ENCODE measurements at places on chromosomes 16 and 17. TPM values are rescaled to one million over a fixed set of nuclear protein-coding genes. Genes with fewer than 3 reads are reported as not detected.

DNA sequence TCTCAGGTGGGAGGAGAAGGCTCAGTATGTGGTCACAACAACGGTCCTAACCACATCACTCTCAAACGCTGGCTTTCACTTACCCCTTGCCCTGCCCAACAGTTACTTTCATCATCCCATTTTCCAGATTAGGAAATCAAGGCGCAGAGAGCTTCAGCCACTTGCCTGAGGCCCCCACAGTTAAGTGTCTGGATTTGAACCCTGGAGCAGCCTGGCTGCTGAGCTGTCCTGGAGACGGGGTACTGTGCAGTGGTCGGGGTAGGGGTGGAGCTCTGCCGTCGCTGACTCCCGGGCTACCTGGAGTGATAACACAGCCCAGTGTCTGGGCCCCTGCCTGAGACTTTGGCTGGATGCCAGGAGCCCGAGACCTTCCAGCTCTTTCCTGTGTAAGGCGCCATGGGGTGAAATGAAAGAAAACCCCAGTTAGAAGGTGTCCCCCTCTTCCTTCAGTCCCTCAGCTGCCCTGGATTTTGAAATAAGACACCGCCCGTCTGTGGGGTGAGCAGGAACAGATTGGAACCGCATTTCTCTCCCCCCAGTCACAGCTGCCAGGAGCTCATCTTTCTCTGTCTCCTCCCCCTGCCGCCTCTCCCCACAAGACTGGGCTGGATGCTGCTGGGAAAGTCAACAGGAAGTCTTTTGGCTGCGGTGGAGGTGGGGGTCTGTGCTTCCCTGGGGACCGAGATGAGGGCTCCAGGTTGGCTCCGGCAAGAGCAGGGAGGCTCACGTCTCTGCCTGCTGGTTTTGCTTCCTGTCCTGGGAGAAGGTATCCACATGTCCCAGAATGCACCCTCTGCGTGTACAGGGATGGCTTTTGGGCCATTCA lies 280.2 kb downstream of the SEC14L1 start:
- peak; percentile 50 for DNase-seq

DNA sequence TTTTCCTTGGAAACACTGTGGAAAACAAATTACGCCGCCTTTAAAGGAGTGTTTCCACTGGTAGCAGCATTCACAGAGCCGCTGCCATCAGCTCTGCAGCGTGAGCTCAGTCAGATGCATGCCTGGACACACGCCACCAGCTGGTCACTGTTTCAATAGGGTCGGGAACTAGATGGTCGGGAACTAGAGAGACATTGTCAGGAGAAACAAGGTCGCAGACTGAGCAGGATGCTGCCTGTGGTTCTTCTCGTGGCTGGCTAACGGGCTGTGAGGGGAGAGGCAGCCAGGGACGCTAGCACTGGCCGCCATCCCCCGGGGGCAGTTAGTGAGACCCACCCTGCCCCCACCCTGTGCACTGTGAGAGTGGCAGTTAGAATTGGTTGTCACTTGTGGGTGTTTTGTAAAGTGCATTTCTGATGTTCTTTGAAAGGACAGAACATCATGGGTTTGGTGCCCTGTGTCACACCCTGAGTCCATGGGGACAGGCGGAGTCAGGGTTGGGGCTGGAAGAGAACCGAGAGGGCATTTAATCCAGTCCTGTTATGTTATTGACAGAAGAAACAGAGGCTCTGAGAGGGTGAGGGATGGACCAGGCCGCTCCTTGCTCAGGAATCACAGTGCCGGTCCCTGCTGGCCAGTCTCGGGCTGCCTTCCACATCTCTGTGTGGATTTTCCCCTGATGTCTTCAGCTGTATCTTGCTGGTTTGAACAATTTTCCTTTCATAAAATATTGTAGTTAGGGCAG lies 86.3 kb downstream of the SPECC1 start:
- DNase-seq = no peak

GRCh38 chr16:70661918-70662641 lies 15.7 kb downstream of the IL34 start:
- DNase-seq = no peak

- no peak for DNase-seq
These were observed 609.4 kb upstream of the CDH5 start for GRCh38 chr16:65757064-65757463.

GRCh38 chr16:77962689-77963088 lies 59.7 kb upstream of the CLEC3A start:
- no peak for DNase-seq

DNA sequence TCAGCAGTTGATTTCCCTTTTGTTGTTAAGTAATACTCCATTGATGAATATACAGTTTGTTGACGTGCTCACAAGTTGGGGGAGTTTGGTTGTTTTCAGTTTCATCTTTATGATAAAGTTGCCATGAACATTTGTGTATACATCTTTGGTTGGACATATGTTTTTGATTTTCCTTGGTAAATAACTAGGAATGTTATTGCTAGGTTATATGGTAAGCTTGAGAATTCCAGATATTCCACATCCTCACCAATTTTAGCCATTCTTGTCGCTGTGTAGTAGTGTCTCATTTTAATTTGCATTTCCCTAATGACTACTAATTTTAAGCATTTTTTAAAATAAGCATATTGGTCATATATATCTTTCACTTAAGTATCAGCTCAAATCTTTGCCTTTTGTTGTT lies 55.0 kb upstream of the RASL10B start:
- DNase-seq = no peak

GRCh38 chr17:16273499-16273898 lies 56.5 kb downstream of the PIGL start:
- no peak for DNase-seq

- DNase-seq = no peak
These were observed 22.4 kb downstream of the CMC2 start for GRCh38 chr16:80984124-80984892.

GRCh38 chr17:4944163-4944553 lies 4.1 kb downstream of the RNF167 start:
- DNase-seq = peak; percentile 50

GRCh38 chr17:64225410-64225809 lies 37.6 kb downstream of the TEX2 start:
- no peak for DNase-seq

- no peak for DNase-seq
These were observed 201.1 kb upstream of the MAF start for GRCh38 chr16:79801646-79802045.

DNA sequence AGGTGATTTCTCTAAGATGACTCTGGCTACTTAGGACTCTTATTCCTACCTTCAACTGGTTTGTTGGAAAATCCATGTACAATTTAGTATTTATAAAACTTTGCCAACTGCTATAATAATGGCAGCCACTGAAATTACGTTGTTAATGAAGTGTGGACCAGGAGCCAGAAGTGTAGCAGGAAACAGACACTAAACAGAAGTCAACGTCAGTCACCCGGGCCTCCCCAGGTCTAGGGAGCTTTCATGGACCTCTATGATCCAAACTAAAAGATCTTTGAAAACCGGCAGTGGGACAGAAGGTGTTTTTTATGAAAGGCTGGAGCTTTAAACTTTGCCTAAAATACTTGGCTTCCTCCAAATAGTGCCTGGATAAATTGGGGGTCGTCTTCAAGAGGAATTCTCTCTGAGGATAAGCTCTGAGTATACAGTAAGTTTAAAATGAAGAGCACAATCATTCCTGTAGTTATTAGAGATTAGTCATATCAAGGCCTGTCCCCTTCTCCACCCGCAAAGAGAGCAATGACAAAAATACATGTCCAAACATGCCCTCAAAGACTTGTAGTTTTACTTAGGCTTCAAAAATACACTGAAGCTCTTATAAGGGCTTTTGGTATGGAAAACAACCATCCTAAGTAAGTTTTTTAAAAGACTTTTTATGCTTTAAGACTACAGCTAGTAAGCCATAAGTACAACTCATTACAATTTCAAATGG lies 34.6 kb downstream of the DCUN1D3 start:
- DNase-seq = no peak

- no peak for DNase-seq
These were observed 225.5 kb downstream of the STX8 start for GRCh38 chr17:9350080-9350479.

GRCh38 chr17:78669975-78670518 lies 92.9 kb upstream of the DNAH17 start:
- DNase-seq = no peak

GRCh38 chr17:5122586-5123342 lies 6.9 kb downstream of the USP6 start:
- DNase-seq = no peak

DNA sequence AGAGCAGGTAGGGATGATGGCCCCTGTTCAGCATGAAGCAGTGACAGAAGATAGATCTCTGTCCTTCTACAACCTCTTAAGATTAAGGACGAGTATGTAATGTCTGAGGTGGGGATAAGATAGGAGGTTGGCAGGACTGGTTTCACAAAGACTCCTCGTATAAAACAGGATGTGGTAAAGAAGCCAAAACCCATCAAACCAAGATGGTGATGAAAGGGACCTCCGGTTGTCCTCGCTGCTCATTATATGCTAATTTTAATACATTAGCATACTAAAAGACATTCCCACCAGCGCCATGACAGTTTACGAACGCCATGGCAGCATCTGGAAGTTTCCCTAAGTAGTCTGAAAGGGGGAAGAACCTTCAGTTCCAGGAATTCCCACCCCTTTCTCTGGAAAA lies 27.3 kb downstream of the MIS12 start:
- DNase-seq = no peak

The SAMD14 gene
- 0.23 TPM for total RNA-seq

The GINS2 gene
- total RNA-seq = 1.9 TPM

The ODF4 gene
- total RNA-seq = not detected

The TPPP3 gene
- total RNA-seq = not detected

The CCL16 gene
- total RNA-seq = not detected

The NR1D1 gene
- total RNA-seq = 21.9 TPM

The TEKT5 gene
- not detected for total RNA-seq

The TAT gene
- total RNA-seq = 0.49 TPM

The HYDIN gene
- 0.41 TPM for total RNA-seq

The SLC46A1 gene
- total RNA-seq = 1.1 TPM

The OR3A3 gene
- not detected for total RNA-seq

The CSH2 gene
- not detected for total RNA-seq

Data from T-cell (primary cell).